ENCODE measurements at places on chromosomes 4 and X.

- DNase-seq: no peak
Measured at GRCh38 chr4:103098756-103099440, 736 bp downstream of the BDH2 start.

DNA sequence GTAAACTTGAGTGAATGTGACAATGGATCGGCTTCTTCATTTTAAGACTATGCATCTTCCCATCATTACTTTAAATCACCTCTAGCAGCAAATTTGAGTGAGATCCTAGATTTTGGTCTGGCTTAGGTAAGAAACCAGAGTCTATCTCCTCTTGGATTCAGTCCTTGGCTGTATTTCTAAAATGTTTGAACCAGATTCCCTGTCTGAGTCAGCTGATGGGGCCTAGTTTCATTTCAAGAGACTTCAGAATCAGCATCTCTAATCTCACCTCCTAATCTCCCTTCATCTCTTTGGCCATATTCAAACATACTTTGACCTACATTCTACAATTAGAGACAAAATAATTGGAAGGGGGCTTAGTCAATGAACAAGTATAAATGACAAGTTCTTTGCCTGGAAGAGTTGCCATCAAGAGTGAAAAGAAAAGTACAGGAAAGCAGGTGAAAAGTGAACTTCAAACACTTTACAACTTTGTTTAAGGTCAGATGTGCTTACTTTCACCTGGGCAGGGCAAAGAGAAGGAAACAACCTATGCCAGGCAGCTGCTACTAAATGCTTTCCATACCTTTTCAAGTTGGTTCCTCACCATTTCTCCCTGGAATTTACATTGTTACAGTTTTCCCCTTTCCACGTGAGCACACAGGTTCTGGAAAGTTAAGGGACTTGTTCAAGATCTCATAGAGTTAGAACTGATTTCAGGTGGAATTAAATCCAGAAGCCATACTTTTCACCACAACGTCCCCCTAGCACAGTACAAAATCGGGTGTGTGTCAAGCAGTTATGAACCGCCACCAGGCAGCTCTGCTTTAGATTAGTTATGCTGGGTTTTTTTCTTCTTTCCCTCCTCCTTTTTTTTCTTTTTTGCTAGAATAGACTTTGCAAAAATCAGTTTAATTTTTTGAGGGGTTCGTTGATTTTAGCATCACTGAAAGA, 30.7 kb upstream of the PITX2 start:
- no peak for DNase-seq

DNA sequence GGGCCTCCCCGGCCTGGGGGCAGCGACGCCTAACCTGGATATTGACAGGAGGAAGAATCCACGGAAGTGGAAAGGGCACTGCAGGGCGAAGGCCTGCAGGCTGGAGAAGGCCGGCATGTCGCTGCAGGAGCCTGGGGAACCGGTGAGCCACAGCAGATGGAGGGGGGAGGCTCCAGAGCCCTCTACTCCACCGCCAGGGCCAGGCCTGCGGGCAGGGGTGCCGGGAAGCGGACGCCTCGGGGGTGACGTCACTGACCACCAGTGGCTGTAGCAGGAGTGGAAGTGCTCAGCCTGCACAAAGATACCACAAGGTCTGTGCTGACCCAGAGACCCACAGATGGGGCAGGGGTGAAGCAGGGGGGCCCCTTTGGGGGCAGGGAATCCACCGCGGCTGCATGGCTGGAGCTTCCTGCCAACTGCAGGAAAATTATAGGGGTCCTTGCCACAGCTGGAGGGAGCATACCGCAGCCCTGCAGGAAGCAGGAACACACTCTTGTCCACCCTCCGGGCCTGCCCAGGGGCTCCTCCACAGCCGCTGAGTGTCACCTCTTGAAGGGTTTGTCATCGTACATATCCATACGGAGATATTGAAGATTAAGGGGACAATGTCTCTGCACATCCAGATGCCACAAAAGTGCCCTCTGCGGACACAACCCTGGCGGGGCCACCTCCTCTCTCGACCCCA, 7.6 kb upstream of the HTRA3 start:
- DNase-seq: no peak

GRCh38 chr4:31080887-31081286, 360.7 kb downstream of the PCDH7 start:
- DNase-seq: no peak

DNA sequence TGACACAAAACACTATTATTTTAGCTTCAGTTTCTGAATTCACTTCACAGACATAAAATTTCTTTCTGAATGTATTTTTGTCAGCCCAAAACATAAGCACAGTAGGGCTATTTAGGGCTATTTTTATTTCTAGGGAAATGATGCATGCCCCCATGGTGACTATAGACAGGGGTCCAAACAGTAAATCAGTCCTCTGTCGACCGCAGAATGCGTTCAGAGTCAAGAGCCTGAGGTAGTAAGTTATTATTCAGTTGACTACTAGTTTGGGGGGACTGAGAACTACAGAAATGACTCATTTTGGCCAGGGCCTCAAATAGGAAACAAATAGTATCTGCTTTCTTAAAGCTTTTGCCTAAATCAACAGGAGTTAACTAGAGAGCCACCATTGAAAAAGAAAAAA, 414.4 kb downstream of the AFF2 start:
- no peak for DNase-seq

DNA sequence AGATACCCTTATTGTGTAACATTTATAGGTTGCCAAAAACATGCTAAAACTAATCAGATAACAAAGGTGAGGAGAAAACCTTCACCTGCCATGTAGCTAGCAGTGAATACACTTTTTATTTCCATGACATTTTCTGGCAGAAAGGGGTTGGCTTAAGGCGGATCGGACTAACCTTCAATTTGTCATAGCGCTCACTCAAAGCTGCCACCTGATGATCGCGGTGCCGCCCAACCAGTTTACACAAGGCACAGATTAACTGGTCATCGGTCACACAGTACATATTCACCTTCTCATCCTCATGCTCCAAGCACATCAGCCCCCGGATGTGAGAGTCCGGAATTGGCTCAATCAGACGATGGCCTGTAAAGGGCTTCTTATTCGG, 53.7 kb downstream of the MID1 start:
- DNase-seq: no peak

DNA sequence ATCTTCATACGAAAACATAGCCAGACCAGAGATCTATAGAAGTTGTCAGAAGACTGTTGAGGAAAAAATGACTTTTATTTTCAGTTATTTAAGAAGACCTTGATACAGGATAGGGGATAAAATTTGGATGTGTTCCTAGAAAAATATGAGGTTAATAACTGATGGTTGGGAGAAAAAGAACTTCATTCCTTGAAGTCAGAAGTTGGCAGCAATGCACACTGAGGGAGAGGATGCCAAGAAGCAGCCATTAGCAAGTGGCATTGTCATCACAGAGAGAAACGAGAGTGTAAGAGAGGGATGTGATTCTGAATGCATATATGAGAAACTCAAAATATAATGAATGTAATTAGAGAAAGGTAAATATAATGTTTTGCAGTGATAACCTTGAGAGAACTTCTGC, 382.1 kb upstream of the EPHA5 start:
- DNase-seq: no peak

DNA sequence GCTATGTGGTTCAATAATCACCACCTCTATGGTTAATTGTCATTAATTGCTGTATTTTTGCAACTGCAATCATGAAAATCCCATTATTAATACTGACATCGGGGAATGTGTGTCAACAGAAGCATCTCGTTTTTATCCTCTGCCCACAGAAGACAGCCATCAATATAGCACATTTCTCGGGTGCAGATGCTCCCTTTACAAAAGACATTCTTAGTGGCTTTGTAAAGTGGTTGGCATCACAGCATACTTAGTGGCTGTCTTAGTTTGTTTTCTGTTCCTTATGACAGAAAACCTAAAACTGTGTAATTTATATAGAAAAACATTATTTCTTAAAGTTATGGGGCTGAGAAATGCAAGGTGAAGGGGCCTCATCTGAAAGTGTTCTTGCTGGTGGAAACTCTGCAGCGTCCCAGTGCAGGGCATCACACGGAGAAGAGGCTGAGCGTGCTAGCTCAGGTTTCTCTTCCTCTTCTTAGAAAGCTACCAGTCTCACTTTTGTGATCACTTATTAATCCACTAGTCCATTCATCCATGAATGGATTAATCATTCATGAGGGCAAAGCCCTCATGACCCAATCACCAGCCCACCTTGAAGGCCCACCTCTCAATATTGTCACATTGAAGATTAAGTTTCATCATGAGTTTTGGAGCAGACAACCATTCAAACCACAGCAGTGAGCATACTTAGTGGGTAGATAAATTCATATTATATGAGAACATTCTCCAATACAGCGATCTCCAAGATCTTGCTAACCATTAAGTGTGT, 1067.7 kb upstream of the PABPC4L start:
- no peak for DNase-seq

DNA sequence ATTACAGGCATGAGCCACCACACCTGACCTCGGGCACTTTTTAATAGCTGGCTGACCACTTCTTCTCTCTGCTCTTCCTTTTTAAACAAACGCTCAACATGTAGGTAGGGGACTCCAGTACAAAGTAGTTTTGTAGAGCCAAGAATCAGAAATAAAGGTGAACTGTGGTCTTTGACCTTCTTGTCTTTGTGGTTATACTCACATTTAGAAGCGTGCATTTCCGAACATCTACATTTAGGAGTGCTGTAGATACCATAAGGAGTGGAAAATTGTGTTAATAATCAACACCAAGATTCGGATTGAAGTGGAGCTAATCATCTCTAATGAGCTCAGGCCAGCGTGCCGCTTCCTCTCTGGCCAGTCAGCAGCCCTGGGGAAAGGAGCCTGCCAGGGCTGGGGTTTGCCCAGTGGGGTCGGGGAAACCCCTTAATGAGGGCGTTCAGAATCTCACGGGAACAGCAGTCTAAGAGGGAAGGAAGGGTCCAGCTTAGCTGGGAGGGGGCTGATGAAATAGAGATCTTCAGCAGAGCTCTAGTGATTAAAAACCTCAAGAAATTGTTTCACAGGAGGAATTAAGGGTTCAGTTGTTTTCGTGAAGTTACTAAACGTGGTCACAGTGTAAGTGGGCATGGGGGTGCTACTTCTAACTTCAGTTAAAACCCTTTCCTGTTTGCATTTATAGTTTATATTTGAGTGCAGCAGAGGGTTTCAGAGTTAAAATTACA, 81.2 kb downstream of the GAB1 start:
- DNase-seq: no peak

- peak; percentile 62 for DNase-seq
Measured at GRCh38 chr4:212438-213188, 88.3 kb downstream of the ZNF718 start.

GRCh38 chr4:14729282-14730000, 272.8 kb upstream of the CPEB2 start:
- DNase-seq: no peak

DNA sequence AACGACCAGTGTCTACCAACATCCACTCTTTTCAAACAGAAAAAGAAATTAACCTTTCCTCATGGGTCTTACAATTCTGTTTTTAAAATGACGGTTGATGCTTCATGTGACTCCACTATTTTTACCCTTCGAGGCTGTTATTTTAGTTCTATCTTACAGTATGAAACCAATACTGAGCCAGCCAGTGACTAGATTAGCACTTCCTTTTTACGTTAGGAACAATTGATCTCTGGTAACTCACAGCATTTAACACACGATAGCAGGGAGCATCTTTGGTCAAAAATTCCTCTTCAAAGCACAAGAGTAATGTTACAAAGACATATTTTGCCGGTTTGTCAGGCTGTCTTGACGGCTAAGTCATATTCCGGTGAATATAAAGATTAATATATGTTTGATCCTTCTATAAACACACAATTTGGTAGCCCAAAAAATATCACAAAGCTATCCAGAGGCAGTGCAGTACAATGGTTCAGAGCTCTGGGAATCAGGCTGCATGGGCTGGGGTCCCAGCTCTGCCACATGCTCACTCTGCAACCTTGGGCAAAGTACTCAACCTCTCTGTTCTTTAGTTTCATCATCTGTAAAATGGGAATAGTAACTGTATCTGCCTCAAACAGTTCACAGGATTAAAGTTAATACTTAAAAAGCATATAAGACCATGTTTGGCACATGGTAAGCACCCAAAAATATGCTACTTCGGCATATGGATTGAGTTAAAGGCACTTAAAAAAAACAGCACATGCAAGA, 62.9 kb upstream of the TXK start:
- no peak for DNase-seq

GRCh38 chrX:71935476-71935875, 24.8 kb downstream of the NHSL2 start:
- no peak for DNase-seq

DNA sequence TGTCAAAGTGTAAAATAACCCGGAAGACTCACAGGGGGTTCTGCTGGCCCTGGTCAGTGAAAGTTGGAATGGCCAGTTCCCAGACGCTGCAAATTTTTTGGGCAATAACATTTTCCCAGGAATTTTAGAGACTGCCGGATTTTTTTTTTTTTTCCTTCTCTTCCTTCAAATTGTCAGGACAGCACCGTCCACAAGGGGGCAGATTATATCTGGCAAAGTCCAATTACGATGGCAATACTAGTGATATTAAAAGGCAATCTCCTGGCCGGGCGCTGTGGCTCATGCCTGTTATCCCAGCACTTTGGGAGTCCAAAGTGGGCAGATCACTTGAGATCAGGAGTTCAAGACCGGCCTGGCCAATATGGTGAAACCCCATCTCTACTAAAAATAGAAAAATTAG, 20.5 kb downstream of the SLC25A5 start:
- DNase-seq: no peak

GRCh38 chrX:141341341-141341740, 99.0 kb upstream of the SPANXC start:
- DNase-seq: peak; percentile 63

- DNase-seq: no peak
Measured at GRCh38 chr4:113559947-113560346, 201.6 kb downstream of the CAMK2D start.

GRCh38 chrX:70030301-70030767, 19.4 kb downstream of the AWAT2 start:
- DNase-seq: peak; percentile 14

DNA sequence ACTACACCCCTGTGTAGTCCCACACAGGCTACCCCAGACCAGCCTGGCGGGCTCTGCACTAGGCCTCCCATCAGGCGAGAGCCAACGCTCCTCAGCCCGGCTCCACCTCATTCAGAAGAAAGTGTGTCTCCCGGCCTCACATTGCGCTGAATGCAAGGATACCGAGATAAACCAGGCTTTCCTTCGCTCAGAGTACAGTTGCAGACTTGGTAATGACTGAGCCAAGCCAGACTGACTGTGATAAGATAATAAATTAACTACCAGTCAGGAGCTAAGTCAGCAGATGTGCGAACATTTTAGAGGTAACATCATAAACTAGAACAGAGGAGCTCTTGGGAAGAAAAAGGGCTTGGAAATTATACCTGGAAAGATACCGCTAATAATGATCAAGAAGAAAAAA, 397.6 kb downstream of the TRIML1 start:
- no peak for DNase-seq

DNA sequence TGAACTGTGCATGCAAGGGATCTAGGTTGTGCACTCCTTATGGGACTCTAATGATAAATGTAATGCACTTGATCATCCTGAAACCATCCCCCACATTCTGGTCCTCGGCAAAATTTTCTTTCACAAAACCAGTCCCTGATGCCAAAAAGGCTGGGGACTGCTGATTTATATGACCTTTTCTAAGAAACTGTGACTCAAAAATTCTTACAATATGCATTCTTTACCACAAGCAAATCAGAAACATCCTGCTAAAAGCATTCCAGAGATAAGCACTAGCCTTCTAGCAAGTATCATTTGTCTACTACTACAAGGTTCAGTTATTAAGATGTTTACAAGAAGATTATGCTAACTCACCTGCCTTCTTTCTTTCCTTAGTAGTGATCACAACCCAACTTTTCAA, 166.5 kb upstream of the PCDH7 start:
- no peak for DNase-seq

- DNase-seq: no peak
Measured at GRCh38 chr4:38865445-38865844, 2.2 kb upstream of the FAM114A1 start.

Data from GM04504 (cell line).